ENCODE measurements at places on chromosomes 1 and 21.

DNA sequence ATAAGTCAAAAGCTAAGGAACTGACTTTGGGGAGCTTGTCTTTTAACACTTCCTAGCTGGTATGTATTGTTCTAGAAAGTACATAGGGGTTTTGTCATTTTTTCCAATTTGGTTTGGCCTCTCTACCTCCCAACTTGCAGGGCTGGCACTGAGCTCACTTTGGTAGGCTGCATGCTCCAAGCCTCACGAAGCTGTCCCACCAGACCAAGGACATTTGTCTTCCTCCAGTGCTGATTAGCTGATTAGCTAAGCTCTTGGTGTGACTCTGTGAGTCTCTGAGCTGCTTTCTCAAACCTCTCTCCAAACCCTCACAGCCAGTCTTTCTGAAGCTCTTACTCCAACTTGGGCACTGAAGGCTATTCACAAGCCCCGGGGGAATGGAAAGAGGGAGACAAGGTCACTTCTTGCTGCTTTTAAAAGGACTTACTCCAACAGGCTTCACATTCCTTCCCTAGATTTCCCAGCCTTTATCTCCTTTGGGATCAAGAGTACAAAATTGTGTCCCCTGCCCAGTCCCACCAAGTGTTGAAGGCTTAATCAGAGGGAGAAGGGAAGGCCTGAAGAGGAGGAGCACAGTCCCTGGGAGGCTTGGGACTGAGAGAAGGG is 893 bp upstream of the CFAP45 start:
- DNase-seq = no peak

DNA sequence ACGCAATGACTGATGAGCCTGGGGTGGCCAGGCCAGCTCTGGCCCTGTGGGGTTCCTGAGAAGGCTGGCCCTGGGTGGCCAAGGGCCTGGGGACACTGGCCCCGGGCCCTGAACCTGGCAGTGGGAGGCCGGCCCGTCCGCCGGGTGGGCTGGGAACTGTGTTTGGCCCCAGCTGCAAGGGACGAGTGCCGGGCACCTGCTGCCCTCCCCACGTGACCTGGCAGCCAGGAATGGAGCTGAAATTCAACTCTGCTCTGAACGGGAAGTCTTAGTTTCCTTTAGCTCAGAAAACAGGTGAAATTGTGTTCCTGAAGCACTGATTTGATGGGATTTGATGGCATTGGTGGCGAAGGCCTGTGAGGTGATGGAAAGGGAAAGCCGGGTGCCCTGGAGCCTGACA is 8.2 kb upstream of the TTLL10 start:
- DNase-seq = no peak

DNA sequence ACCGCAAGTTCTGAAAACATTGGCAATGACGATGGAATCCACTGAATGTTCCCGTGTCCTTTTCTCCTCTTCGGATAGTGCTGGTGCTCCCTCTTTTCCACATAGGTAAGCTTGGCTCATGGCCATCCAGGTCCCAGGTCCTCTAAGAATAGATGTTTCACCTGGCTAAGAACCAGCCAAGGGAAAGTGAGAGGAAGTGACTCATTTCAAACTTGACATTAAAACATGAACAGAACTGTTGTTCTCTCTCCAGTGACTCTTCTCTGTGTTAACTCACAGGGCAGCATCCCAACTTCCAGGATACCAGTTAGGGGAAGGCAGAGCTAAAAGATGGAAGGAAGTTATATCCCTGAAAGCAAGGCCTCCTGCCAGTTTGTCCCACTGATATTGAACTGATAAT is 493.8 kb upstream of the CHRM3 start:
- no peak for DNase-seq

DNA sequence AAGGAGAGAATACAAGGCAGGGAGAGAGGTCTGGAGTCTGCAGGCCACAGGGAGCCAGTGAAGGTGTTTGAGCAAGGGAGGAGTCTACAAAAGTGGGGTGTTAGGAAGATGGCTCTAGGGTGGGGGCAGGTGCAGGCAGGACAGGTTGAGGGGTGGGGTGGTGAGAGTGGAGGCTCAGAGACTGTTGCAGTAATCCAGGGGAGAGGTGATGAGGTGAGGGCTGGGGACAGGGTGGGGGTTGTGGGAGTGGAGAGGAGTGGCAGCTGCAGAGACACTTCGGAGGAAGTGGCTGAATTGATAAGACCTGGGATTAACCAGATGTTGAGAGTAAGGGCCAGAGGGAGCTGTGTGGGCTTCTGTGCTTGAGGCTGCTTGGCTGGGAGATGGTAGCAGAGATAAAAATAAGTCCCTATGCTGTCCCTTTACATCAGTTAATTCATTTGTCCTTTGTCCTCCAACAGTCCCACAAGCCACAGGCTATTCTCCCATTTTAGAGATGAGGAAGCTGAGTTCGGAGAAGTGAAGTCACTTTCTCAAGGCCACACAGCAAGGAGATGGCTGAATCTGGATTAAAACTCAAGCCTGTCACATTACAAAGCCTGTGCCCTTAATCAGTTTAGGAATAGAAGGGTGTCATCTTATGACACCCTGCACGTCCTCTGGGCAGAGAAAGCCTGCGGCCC is 54.8 kb upstream of the SYNC start:
- DNase-seq = no peak

DNA sequence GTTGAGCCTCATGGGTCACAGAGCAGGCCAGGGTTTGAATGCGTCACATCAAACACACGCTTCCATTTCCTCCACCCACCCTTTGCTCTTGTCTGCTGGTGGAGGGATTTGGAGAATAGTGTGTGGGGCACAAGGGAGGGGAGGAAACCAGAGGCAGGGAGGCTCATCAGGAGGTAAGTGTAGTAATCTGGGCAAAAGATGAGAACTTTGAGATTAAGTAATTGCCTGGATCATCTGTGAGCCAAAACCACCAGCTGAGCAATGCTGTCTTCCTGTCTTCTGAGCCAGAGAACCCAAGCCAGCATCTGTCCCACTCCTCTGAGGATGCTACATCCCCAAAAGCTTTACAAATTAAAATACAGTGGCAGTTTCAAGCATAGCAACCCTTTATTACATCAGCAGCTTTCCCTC is 45.2 kb downstream of the C8B start:
- no peak for DNase-seq

DNA sequence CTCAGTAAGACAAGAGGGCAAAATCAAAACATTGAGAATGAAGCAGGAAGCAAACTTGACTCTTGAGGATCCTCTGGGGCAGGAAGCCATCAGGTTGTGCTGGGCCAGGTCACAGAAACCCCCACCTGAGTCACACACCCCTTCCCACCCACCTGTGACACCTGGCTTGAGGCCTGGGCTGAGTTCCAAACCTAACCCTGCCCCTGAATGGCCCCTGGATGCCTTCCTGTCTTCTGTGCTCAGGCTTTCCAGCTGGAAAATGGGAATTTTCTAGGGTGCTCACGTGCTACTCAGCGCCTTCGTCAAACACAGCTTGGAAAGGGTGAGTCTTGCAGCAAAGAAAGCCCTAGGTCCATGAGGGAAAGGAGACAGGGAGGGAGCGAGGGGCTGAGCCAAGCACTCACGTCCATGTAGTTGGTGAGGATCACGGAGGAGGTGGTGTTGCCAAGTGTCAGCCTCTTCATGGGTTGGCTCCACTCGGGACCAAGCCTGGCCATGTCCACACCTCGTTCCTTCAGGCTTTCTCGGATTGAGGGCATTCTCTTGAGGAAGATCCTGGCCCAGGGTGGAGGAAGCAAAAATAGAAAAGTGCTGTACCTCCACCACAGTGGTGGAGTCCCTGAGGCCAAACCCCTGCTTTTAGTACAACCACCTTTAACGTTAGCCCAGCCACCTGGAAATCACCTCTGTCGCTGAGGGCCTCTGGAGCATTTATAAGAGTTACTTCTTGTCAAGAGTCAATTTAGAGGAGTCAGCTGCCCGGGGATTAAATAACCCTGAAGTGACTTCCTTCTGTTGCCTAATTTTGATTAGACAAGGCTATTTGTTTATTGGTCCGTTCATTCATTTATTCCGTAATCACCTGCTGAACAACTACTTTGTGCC is 4.3 kb downstream of the REN start:
- DNase-seq = no peak

GRCh38 chr1:36366091-36366661 is 19.5 kb downstream of the STK40 start:
- DNase-seq = peak; percentile 53

GRCh38 chr1:209404577-209404976 is 178.9 kb upstream of the CAMK1G start:
- no peak for DNase-seq

DNA sequence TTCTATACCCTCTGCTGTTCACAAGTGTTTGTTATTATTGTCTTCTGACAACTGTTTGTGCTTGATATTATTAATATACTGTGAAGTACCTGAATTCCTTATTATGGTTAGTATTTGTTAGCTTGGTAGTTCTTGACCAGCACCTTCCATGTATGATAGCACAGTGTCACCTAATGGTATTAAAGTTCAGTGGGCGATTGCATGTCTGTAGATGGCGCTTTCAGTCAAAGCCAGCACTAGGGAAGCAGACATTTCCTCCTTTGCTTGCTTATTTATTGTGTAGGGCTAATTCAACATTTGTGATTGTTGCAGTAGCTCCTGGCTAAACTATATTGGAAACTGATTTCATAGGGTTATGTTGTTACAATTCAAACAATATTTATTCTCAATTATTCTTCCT is 218.0 kb downstream of the ZP4 start:
- DNase-seq = no peak

- no peak for DNase-seq
Observed at GRCh38 chr1:241990040-241990439, 8.9 kb downstream of the MAP1LC3C start.

- no peak for DNase-seq
Observed at GRCh38 chr1:32454726-32455125, 10.1 kb upstream of the ZBTB8B start.

- DNase-seq = no peak
Observed at GRCh38 chr1:175742790-175743459, 470 bp downstream of the TNR start.

- DNase-seq = no peak
Observed at GRCh38 chr1:162654915-162655620, 22.8 kb downstream of the DDR2 start.

DNA sequence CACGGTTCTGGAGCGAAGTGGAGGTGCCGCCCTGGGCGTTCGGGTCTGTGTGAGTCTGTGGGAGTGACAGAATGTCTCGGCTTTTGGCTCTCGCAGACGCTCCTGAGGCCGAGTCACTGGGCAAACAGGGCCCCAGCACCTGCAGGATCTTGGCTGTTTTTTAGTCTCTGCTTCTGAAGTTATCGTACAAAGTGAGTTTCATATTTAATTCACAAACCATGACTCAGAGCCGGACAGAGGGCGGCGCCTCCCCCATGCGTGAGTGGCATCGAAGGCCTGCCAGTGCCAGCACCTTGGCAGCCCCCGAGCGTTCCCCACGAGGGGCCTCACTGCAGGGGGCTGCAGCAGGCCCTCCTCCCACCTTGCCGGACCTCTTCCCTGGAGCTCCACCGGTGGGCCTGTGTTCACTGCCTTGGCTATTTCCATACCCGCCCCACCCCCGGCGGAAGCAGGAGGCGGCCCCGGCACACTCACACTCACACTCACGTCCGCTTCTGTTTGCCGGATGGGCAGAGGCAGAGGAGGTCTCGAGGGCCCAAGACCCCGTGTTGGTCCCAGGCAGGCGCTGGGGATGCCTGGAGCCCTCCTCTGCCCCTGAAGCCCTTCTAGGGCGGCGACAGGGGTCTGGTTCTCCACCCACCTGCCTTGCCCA is 56.3 kb downstream of the MORN1 start:
- no peak for DNase-seq

- DNase-seq = no peak
Observed at GRCh38 chr1:89472253-89472652, 52.4 kb upstream of the LRRC8B start.

DNA sequence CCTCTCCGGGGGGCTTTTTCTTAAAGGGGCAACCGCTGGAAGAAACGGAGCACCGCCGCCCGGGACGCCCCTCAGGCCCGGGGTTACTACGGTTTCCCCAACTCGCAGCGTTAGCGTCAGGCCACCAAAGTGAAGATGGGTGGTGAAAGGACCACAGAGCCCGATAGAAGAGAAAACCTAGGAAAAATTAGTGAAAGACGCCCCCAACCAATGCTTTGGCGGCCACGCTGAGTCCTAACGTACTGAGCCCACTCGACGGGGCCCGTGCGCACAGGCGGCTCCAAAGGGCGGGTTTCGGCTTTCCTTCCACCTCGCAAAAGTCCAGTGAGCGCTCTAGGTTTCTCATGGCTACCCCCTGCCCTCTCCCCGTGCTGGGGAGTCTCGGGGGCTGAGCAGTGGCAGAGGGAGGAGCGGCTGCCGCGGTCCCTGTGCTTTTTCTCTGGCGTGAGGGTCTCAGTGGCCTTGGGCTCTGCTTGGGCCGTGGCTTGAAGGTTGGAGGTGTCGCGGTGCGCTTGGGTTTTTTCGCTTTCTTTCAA is 12.2 kb upstream of the SPEN start:
- DNase-seq = peak; percentile 5

DNA sequence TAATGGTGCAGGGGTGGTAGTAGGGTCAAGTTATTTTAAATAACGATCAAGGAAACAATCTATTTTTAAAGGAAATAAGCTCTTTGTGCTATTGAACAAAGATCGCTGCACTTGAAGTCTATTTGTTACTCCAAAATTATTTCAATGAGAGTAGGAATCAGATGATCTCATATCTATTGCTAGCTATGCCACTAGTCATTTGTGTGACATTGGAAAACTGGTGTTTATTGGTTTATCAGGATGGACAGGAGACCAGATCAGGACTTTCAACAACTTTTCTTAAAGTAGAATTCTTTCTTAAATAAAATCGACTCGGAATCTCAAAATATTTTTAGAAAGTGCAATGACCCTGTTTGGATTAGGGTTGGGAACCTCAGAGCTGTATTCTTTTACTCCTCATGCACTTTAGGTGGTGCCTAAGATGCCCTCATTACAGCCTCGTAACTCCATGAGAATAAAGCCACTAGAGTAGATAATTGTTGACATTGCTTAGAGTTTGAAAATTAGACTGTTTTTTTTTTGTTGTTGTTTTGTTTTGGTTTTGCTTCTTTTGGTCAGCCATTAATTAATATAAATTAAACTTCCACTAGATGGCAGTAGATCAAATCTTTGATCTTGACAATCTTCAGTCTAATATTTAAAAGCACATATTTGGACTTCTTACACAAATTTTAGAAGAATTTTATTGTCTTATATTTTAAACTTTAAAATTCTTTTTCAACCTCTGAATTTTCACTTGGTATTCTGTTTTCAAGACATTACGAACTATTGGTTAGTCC is 352.4 kb downstream of the USP25 start:
- DNase-seq = no peak

GRCh38 chr1:71640998-71641397 is 560.2 kb upstream of the ZRANB2 start:
- DNase-seq = no peak

GRCh38 chr1:90580176-90580575 is 136.9 kb downstream of the BARHL2 start:
- DNase-seq = no peak

GRCh38 chr21:38820471-38821239 is 14.9 kb downstream of the ETS2 start:
- DNase-seq = no peak

- no peak for DNase-seq
Observed at GRCh38 chr1:209207126-209207700, 376.3 kb upstream of the CAMK1G start.

DNA sequence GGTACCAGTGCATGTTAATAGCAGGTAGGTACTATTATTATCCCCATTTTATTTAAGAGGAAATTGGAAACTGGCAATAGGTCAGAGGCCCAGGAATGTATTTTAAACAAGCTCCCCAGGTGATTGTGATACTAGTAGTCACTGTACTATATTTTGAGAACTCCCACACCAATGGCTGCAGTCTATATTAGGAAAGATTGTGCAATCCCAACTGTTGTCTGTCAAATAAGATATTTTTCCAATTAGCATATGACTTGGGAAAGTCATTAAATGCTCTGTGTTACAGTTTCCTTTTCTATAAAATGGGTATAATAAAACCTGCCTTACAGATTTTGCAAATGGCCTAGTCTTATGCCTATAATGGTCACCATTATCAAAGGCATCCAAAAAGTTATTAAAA is 94.2 kb upstream of the DMRTA2 start:
- no peak for DNase-seq
